ENCODE measurements at places on chromosomes 6 and 20.

DNA sequence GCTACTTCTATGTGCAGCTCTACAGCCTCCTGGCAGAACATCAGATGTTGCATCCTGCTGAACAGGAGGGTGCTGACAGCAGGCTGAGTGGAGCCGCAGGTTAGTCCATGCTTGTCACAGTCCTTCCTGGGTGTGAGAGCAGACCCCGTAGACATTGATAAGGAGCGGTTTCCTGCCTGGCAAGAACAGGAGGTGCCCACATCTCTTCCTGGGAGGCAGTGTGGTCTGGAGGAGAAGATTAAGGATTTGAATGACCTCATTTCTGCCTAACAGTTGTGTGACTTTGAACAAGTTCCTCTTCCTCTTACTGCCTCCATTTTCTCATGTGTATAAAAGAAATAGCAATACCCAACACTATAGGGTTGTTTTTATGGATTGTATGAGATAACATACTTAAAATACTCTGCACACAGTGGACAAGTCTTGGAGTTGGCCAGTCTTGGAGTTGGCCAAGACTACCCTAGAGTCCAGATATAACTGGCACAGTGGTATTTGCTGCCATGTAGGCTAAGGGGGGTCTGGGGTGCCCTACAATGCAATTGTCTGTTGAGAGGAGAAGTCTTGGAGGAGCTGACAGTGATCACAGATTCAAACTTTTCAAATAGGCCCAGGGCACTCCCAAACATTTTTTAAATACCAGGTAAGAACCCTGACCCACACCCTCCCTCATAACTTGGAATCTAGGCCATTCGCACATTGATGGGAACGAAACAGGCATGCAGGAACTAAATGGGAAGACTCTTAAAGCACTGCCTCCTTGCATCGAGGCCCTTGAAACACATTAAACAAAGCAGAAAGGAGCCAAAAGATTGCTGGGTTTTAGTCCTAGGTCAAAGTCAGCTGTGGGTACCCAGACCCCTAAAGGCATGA is 32.6 kb upstream of the TBC1D7 start:
- DNase-seq: no peak

DNA sequence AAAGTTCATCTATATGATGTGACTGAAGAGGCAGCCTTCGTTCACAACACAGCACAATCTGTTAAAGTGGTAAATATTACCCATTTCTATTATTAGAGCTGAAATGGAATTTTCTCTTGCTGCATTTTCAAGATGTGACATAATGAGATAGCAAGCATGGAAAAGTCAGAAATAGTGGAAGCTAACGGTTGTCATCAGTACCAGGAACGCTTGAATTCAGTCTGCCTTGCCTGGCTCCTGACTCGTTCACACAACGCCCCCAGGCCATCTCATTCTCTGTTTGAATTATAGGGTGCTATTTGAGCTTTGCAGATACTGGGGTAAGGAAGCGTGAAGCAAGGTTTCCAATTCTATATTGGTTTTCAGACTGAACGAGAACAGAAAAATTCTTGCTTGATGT is 116.5 kb upstream of the MAP3K7 start:
- DNase-seq: no peak

DNA sequence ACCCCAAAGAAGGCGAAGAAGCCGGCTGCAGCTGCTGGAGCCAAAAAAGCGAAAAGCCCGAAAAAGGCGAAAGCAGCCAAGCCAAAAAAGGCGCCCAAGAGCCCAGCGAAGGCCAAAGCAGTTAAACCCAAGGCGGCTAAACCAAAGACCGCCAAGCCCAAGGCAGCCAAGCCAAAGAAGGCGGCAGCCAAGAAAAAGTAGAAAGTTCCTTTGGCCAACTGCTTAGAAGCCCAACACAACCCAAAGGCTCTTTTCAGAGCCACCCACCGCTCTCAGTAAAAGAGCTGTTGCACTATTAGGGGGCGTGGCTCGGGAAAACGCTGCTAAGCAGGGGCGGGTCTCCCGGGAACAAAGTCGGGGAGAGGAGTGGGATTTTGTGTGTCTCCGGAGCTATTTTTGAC is 69.6 kb downstream of the HFE start:
- peak; percentile 60 for DNase-seq

- DNase-seq: peak; percentile 85
These were observed 58.2 kb upstream of the QKI start for GRCh38 chr6:163356324-163356723.

DNA sequence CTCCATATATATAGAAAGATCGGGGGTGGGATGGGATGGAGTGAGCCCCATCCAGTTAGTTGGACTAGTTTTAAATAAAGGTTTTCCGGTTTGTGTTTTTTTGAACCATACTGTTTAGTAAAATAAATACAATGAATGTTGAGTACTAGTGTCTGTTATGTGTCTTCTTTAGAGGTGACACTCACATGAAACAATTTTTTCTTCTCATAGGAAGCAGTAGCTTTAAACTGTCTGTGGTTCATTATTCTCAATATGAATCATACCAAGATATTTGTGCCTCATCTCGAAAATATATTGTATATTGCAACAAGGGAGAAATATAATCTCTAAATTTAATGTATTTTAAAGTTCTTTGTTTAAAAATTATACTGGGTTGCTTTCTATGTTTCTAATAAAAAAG is 33.4 kb downstream of the HSF2 start:
- DNase-seq: peak; percentile 27

GRCh38 chr6:5383856-5384255 is 122.5 kb downstream of the FARS2 start:
- DNase-seq: no peak

DNA sequence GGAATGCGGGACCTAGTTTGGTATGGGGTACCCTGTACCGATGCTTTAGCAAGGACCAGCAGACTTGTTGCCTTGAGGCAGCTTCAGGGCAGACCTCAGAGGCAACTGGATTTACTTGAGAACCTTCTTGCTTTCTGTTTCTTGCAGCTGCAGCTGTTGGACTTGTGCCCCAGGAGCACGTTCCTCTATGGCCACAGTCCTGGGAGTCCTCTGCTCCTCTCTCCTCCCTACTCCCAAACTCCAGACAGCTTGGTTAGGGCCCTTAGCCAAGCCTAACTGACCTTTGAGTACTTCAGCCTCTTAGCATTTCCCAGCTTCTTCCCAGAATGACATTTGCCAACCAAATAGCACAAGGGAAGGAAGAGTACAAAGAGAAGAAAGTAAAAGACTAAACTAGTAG is 34.7 kb downstream of the GHRH start:
- no peak for DNase-seq

DNA sequence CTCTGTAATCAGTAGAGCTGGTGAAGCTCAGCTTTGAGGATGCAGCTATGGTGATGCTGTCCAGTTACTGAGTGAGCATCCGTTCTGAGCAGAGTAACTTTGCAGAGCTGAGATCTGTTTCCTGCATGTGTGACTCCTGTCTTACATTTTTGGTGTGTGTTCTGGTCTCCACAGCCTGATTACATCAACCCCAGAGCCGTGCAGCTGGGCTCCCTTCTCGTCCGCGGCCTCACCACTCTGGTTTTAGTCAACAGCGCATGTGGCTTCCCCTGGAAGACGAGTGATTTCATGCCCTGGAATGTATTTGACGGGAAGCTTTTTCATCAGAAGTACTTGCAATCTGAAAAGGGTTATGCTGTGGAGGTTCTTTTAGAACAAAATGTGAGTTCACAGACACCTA is 81.6 kb downstream of the FAM120B start:
- DNase-seq: peak; percentile 92

- DNase-seq: peak; percentile 17
These were observed 129.4 kb downstream of the IBTK start for GRCh38 chr6:82118150-82118562.

- DNase-seq: peak; percentile 21
These were observed 175.4 kb upstream of the FLRT3 start for GRCh38 chr20:14512839-14513238.

GRCh38 chr6:81304466-81304865 is 448.0 kb downstream of the TENT5A start:
- DNase-seq: peak; percentile 21

DNA sequence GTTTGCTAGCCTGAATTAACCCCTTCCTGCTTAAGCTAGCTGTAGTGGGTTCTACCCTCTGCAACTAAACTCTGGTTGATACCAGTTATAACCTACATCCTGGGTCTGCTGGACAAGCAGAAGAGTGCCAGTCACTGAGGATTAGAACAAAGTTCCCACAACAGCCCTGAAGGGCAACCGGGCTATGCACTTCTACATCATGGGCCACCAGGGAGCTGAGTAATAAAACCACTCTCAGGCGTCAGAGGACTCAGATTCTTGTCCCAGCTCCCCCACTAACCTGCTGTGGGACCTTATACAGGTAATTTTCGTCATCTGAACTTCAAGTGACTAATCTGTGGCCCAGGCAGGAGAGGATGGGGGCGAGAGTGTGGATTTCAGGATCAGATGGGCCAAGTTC is 56.8 kb downstream of the EYA2 start:
- DNase-seq: peak; percentile 46

DNA sequence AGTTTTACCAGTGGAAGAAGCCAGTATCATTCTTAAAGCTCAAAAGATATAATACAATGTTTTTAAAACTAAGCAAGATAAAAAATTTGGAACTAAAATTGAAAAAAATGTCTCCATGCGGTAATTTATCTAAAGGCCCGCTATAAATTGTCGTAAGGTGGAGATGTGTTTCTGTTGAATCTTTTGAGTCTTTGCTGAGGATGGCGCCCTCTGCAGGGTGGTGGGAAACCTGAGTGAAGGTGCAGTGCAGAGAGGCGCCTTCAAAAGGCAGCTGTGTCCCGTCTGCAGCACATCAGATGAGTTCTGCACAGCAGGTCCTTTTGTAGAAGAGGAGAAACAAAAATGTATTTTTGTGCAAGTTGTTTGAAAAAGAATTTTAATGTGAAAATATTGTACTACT is 29.4 kb upstream of the KIF25 start:
- no peak for DNase-seq

DNA sequence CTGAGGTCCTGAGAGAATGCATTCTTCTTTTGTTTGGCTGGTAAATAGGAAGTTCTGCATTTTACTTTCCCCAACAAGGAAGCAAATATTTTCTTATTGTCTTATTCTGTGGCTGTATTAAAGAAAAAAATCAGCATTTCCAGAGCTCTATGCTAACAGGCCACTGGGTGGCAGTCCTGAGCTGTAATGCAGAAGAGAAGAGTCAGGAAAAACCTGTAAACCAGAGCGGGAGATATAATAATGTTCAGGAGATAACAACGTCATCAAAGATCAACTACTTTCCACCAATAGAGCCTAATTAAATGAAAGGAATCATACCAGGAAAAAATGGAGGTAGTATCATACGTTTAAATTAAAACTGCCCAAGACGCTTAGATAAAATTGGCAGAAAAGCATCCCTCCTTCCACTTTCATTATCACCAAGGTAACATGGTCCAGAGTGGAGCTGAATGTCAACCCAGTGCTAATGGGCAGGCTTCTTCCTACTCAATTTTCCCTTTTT is 55.6 kb upstream of the CARMIL1 start:
- peak; percentile 78 for DNase-seq

GRCh38 chr6:47170617-47170947 is 128.4 kb upstream of the ADGRF1 start:
- DNase-seq: no peak

DNA sequence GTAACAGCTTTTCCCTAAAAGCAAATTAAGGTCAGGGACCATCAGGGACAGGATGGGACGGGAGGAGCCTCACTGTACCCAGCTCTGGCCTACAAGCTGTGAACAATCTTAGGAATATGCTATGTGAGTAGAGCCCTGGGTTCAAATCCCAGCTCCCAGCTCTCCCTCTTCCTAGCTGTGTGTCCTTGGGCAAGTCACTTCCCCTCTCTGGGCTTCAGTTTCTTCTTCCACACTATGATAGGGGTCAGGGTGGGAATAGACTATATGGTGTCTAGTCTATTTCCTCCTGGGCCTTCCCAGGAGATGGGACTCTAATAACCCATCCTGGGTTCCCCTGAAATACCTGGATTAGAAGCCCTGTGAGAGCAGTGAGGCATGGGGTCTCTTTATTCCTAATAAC is 41.6 kb downstream of the CPNE5 start:
- DNase-seq: no peak

- DNase-seq: peak; percentile 55
These were observed 127.5 kb downstream of the PKHD1 start for GRCh38 chr6:51959744-51960383.

DNA sequence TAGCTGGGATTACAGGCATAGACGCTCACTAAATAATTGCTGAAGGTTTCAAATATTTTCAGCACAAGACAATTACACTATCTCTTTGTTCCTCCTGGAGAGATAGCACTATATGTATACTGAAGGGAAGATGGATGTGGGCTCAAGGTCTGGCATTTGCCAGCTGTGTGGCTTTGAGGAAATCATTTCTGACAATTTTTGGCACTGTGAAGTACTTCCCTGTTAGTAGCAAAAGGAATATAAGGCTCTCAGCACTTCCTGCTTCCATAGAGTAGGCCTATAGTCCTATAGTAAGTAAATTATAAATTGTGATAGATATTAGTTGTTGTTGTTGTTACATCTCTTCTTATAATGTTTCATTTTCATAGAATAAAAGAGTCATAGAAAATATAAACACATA is 271.1 kb downstream of the SAMD5 start:
- no peak for DNase-seq

- DNase-seq: no peak
These were observed 66.0 kb downstream of the GRM4 start for GRCh38 chr6:34079899-34080298.

- no peak for DNase-seq
These were observed 72.7 kb upstream of the AKAP12 start for GRCh38 chr6:151167034-151167433.

DNA sequence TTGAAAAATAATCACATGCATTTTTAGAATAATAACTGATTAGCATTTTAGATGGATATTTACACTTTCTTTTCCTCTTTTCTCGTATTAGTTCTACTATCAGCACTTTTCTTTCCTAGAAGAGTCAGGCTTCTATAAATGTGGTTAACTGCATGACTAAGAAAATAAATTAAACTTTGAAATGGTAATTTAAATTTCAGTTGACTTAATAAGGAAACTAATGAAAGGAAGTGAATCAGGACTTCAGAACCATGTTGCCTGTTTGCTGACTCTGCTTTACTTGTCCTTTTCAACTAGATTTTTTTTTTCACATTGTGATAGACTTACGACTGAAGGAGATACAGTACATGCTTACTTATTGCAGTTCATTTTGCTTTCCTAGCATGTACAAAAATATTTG is 1258.2 kb upstream of the EYS start:
- DNase-seq: no peak

DNA sequence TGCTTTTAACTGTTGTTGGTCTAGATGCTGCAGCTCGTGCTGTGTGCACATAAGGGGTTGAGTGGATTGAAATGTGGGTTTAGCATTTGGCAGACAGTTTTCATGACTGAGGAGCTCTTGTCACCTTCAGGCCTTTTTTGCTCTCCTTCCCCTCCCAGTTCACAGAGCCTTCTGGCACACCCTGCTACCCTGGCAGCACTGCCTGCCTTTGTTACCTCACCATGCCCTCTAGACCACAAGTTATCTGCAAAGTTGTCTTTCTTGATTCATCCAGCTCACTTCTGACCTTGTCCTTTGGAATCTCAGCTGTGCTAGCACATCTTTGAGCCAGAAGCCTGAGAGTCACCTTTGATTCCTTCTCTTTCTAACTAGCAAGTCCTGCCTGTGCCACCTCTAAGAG is 348.9 kb upstream of the ZFP64 start:
- DNase-seq: no peak

All from fibroblast of upper back skin (primary cell).